COR-L47 (cell line): ENCODE measurements at places on chromosomes 1 and 21.

DNA sequence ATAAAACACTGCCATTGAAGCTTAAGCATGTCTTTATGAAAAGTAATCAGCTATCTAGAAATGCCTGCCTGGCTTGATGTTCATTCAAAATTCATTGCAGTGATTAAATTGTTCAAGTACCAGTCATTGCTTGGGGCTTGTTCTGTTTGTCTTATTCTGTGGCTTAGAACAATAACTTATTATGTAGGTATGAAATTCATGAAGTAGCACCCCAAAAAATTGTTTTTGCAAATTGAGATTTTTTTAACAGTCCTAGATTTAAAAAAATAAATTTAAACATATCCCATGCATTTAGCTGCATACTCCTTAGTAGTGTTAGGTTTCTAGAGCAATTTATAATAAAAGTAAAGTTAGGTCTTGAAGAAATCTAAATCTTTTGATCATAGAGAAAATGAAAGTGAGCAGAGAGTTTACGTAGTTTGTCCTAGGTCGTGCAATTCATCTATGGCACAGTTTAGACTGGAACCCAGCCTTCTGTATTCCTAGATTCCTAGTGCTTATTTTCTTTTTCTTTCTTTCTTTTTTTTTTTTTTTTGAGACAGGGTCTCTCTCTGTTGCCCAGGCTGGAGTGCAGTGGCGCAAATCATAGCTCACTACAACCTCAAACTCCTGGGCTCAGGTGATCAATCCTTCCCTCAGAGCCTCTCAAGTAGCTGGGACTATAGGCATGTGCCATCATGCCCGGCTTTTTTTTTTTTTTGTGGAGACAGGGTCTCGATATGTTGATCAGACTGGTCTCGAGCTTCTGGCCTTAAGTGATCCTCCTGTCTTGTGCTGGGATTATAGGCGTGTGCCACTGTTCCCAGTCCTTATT, 9.3 kb downstream of the MIER1 start:
- DNase-seq, result no peak

DNA sequence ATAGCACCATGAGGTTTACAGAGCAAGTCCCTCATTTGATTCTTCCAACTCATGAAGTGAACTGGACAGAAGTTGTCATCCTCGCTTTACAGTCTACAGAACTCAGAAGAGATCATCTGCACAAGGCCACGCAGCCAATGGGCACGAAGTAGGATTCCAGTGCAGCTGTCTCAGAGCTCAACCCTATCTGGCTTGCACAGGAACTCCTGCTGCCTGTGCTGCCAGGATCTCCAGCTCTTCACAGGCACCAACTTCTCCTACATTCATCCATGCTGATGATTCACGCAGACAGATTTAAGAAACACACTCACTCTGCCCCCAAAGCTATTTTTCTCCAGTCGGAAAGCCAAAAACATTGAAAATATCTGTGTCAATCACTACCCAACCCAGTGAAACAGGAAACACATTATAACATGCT, 157.0 kb downstream of the RERE start:
- DNase-seq, result no peak

GRCh38 chr1:238404921-238405320, 514.2 kb upstream of the ZP4 start:
- no peak for DNase-seq

DNA sequence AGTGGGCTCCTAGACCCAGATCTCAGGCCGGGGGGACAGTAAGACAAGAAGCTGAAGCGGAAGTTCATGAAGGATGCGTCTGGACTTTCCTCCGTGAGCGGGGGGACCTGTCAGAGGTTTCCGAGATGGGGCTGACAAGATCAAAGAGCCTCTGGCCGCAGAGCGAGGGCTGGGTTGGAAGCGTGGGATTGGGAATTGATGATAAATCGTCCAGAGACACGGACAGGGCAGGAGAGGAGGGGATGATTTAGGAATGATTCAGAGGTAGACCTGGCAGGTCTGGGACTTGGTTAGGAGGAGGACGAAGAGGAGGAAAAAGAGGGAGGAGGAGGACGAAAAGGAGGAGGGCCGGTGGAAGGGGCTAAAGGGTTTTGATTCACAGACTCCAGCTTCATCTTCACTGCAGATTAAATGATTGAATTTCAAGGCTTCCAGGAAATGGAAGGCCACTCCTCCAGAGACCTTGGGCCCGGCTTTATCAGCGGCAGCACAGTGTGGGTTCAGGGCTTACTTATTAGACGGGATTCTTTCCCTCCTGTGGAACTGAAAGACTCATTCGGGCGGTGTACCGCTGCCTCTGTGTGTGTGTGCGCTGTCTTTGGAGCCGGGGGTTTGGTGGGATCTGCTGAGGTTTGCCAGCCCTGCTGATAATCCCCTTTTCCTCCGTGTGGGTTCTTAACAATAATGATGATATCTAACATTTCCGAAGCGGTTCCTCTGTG, 85.7 kb upstream of the SLC45A1 start:
- no peak for DNase-seq

DNA sequence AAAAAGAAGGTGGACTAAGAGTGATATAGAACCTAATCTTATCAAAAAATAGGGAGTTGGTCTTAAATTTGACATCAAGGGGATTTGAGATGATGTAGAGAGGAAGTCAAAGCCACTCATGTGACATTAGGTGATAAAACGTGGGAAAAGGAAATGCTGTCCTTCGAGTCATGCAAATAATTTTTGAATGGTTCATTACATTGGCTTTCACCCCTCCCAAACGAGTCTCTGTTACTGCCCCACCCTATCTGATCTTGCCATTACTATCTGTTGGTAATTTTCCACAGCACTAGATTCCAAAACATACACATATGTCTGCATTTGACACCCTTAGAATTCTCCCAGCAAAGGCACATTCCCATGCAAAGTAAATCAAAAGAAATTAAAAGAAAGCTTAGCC, 531.1 kb upstream of the ADAMTS5 start:
- no peak for DNase-seq

DNA sequence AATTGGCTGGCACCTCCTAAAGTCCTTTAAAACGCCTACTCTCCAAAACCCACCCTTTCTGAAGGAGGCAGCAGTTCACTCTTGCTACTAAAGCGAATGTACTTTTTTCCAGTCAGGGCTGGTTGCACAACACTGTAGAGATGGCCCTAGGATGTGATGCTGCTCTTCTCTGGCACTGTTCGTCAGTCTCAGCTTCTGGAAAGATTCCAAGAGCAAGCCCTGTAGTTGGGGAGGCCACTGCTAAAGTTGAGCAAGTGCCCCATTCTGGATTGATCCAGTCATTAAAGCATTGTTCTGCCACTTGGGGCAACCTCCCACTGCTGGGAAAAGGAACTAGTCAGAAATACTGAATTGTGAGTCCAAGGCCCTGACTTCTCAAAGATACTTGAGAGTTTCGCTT, 28.5 kb upstream of the KCNQ4 start:
- DNase-seq, result no peak
